Forelimb muscle (tissue), 1 donor: ENCODE measurements at places on chromosomes 11 and 22. TPM values are rescaled to one million over a fixed set of nuclear protein-coding genes. Genes with fewer than 3 reads are reported as not detected.

The CRYAB gene
- 886 TPM for polyA plus RNA-seq

The C11orf42 gene
- 0.24 TPM for polyA plus RNA-seq

The OR8G5 gene
- not detected for polyA plus RNA-seq

DNA sequence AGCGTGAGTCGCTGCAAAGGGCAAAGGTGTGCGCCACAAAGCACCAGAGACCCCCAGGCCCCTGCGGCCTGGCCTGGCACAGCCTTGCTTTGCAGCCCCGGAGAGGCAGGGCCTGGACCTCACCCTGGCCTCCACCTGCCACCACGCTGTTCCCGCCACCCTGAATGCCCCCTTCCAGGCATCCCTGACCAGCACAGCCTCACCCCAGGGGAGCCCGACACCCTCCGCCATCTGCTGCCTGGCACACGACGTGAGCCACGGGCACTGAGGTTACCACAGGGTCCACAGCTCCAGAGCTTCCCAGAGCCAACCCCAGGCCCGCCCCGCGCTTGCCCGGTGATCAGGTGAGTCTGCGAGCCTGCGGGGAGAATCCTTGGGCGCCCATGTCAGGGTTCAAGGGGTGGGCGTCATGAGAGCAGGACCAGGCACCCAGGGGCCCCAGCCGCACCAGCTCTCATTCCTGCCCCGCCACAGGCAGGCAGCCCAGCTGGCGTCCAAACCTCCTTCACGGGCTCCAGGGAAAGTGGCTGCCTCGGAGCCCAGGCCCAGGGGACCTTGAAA, 171.3 kb downstream of the BRD1 start:
- no peak for DNase-seq

DNA sequence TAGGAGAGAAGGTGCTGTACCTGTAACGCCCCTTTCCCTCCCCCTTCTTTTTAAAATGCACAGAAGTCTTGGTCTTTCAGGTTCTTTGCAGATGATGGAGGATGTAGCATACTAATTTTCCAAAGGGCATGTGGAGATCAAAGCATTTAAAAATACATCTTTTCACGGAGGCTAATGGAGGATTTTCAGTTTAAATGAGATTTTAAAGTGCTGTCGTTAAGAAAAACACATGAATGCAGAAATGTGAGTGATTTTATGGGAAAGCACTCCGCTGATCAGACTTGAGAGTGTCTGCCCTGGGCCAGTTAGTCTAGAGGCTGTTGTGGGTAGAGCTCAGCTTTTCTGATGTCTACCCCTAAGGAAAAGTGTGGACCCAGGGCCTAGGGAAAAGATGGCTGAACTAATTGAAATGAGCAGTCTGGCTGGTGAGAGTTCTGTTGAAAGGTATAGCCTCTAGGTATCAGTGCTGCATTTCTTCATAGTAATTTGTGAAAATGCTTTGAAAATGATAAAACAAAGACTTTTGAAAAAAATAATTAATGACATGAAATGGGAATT, 2.5 kb downstream of the AMOTL1 start:
- DNase-seq, result no peak

DNA sequence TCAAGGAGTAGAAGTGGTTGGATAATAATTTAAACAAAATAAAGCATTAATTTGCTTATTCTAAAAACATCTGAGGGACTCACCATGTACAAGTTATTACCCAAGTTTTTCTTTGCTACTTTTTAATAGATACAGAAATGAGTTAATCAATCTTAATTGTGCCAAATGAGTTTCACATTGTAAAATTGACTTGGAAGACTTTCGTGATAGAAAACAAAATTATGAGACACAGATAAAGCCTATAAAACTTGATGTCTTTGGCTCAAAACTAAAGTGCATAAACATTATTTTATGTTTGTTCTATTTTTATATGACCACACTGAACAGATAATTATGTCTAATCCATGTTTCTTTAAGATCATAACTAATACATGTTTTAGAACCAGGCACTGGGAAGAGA, 10.1 kb upstream of the CWF19L2 start:
- no peak for DNase-seq

GRCh38 chr22:36256478-36256877, 3.5 kb downstream of the APOL1 start:
- DNase-seq, result no peak

GRCh38 chr22:46405901-46406300, 70.4 kb downstream of the TRMU start:
- DNase-seq, result no peak

GRCh38 chr11:3859373-3859881, 4.0 kb downstream of the STIM1 start:
- DNase-seq, result no peak

GRCh38 chr22:37393746-37394145, 33.5 kb downstream of the ELFN2 start:
- no peak for DNase-seq

DNA sequence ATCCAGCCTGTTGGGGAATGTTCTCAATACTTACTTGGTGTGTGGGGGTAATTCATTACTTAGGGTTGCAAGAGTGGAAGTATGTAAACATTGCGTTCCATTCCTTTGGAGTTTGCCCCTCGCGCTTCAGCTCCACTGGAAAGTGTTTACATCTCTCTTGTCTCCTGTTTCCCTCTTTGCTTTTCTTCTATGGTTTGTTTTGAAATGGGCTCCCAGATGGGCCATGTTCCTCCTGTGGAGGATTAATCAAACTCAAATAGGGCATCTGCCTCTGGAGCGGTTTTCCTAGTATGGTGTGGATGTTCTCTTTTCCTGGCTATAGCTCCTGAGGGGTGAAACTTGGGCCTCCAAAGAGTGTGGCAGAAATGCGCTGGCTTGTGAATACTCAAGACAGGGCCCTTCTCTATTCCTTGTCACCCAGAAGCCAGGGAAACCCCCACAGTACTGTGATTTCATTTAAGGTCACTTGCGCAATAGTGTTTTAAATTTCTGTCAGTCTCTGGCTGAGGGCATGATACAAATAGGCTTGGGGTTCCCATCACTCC, 51.9 kb downstream of the CD44 start:
- no peak for DNase-seq
